ENCODE measurements at places on chromosomes 2 and 18.

GRCh38 chr2:212726403-212726802 lies 187.8 kb upstream of the ERBB4 start:
- DNase-seq = no peak

DNA sequence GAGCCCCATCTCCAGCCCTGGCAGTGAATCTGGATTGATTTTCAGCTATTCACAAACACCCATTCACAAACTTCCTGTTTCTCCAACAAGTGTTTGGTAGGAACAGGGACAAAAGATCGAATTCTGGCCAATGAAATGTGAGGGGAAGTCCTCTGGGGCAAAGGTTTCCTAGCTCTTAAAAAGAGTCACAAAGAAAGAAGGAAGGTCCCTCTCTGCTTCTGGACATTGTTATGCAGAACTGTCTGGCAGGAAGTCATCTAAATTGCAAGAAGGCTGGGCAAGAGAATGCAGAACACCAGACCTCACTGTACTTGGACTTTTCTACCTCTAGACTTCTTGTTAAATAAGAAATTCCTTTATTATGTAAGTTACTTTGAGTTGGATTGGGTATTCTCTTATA lies 137.3 kb downstream of the CCDC148 start:
- DNase-seq = no peak

GRCh38 chr2:73290049-73290839 lies 3.1 kb downstream of the EGR4 start:
- DNase-seq = no peak

DNA sequence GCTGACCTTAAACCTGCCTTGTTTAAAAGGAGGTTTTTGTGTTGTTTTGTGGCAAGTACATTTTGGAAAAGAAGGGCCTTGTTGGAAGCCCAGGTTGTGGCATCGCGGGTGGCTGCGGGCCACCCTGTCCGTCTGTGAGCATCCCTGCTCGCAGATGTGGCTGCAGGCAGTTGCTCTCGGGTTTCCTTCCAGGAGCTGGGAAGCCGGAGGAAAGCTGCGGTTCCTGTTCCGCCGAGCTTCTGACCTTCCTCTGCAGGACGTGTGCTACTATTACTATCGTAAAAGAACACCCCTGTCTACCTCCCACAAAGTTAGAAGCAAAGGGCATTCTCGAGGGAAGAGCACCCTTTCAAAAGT lies 766 bp downstream of the MFF start:
- no peak for DNase-seq
